ENCODE measurements at places on chromosomes 12 and 14.

DNA sequence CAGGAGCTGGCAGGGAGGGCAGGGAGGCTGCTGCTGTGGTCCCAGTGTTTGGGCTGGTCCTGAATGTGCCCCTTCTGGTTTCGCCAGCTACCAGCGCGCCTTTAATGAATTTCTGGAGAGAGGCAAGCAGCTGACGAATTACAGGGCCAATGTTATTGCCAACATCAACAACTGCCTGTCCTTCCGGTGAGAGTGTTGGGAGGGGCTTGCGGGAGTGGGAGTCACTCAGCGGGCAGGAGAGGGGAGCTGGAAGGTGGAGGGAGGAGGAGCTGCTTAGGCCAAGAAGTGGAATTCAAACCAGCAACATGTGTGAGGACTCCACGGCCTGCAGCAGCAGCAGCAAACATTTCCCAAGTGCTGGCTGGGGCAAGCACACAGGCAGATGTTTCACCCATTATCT is 7.7 kb downstream of the TNFAIP2 start:
- no peak for DNase-seq

- DNase-seq = no peak
Observed at GRCh38 chr14:90740946-90741681, 75.1 kb downstream of the TTC7B start.

DNA sequence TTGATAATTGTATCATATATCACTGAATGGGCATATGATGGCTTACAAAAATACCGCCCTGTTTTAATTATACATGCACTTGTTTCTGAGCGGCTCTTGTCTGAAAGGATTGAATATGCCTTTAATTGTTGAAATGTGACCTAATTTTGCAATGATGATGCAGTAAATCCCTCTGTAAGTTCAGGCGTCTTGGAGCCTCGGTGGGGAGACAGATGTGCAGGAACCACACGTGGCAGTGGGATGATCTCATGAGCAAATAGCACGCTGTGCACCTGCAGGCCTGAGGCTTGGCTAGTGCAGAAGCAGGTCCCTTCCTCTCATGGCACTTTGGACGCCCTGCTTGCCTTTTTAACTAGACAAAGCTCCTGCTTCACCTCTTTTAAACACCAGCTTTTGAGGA is 49.3 kb upstream of the ASPG start:
- DNase-seq = no peak

DNA sequence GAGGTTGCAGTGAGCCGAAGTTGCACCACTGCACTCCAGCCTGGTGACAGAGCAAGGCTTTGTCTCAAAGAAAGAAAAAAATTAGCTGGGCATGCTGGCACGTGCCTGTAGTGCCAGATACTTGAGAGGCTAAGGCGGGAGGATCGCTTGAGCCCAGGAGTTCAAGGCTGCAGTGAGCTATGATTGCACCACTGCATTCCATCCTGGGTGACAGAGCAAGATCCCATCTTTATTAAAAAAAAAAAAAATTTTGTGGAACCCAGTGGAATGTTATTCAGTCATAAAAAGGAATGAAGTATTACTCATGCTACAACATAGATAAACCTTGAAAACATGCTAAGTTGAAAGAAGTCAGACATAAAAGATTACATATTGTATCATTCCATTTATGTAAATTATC is 8.3 kb upstream of the ERBB3 start:
- DNase-seq = no peak

DNA sequence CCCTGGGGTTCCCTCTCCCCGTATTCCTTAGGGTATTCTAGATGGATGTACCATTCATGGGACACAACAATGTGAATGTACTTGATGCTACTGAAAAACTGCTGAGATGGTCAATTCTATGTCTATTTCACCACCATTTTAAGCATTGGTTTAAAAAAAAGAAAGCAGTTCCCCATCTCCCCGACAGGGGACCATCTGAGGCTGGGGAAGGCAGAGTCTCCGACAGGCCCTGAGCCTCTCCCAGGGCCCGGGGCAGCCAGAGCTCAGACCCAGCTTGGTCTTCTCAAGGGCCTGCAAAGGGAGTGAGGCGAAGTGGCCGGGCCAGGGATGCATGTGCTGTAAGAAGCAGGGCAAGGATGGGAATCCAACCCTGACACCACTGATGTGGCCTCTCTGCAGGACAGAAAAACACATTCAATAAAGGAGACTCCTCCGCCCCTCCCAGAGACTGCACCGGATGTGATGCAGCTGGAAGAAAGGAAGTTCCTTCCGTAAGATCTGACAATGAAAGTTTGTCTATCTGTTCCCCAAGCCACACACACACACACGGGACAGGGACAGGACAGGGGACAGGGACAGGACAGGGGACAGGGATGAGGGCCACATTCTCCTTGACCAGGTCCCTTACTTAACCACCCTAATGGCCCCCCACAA is 234.1 kb downstream of the BCL11B start:
- no peak for DNase-seq

GRCh38 chr12:4472046-4472445 is 26.4 kb upstream of the FGF6 start:
- no peak for DNase-seq

GRCh38 chr12:90959538-90960139 is 4.7 kb upstream of the CCER1 start:
- DNase-seq = peak; percentile 48

DNA sequence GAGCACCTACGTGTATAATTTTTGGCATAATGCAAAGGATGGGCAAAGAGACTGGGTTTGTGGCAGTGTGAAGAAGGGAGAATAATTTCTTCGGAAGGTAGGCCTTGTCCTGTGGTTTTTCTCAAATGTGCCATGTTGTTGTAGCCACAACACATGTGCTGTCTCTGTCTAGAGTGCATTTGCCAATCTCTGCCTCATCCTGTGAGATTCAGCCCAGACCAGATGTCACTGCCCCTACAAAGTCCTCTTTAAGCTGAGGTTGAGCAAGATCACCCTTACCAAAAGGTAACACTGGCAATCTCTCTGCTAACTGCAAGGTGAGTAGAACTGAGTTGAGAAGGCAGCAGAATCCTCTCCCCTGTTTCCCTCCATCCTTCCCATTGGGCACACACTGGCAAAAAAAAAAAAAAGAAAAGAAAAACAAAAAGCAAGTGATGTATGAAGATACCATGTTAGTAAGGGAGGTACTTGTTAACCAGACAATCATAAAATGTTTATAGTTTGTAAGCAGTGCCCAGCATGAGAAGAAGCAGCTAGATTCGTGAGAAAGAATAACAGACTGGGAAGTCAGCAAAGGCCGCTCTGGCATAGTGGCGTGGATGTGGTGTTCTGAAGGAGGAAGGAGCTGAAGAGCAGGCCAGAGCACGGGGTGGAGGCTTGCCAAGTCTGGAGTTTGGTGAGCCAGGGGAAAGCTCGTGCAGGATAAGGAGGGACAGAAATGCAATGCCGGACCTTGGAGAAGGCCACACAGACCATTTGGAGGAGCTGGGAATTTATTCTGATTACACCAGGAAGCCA is 18.9 kb downstream of the DYRK2 start:
- no peak for DNase-seq

DNA sequence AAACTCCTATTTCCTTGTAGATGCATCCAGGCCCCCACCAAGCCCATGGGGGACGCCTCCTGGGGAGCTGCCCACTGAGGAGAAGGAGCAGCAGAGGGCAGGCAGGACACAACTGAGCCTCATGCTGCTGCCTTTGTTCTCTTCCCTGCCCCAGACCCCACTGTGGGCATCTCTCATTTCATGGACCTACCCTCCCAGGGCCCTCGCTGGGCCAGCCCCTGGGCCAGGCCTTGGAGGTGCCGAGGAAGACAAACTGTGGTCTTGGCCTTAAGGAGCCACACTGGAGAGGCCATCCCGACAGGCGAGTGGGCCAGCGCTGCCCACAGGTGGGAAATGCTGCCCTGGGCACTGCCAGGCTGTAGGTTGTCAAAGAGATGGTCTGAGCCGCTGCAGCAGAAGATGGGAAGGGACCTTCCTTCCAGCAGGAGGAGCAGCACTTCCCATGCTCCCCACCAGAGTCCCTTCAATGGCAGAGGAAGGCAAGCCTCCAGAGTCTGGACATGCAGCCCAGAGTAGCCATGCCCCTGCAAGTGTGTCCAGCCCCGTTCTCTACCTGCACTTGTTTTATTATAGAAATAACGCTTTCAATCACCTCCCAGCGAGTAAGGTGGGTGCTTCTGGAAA is 147.4 kb downstream of the BCL11B start:
- no peak for DNase-seq

- DNase-seq = no peak
Observed at GRCh38 chr14:77509366-77509765, 10.8 kb upstream of the ISM2 start.

GRCh38 chr12:86929962-86930361 is 673.8 kb upstream of the MGAT4C start:
- no peak for DNase-seq

DNA sequence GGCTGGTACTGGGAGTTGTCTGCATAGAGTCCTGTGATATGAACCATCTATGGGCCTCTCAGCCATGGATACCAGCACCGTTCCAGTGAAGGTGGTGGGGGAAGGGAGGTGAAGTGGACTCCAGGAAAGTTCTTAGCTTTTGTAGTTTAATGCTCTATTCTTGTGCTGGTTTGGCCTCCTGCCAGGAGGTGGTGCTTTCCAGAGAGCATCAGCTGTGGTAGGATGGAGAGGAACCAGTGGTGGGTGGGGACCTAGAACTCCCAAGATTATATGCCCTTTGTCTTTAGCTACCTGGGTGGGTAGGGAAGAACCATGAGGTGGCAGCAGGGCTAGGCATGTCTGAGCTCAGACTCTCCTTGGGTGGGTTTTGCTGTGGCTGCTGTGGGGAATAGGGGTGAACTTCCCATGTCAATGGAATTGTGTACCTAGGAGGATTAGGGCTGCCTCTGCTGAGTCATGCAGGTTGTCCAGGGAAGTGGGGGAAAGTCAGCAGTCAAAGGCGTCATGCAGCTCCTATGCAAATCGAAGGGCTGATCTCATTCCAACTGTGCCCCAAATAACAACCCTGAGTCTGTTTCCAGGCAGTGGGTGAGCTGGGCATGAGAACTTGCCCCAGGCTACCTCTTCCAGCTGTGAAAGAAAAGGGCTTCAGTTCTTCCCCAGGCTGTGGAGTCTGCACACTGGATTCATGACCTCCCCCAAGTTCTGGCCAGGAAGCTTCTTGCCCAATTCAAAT is 14.2 kb downstream of the GZMH start:
- DNase-seq = no peak

GRCh38 chr14:91985521-91986255 is 38.2 kb upstream of the FBLN5 start:
- no peak for DNase-seq

GRCh38 chr14:77175843-77176242 is 5.8 kb upstream of the TMEM63C start:
- DNase-seq = no peak

- no peak for DNase-seq
Observed at GRCh38 chr12:130859161-130859560, 12.7 kb upstream of the RAN start.

DNA sequence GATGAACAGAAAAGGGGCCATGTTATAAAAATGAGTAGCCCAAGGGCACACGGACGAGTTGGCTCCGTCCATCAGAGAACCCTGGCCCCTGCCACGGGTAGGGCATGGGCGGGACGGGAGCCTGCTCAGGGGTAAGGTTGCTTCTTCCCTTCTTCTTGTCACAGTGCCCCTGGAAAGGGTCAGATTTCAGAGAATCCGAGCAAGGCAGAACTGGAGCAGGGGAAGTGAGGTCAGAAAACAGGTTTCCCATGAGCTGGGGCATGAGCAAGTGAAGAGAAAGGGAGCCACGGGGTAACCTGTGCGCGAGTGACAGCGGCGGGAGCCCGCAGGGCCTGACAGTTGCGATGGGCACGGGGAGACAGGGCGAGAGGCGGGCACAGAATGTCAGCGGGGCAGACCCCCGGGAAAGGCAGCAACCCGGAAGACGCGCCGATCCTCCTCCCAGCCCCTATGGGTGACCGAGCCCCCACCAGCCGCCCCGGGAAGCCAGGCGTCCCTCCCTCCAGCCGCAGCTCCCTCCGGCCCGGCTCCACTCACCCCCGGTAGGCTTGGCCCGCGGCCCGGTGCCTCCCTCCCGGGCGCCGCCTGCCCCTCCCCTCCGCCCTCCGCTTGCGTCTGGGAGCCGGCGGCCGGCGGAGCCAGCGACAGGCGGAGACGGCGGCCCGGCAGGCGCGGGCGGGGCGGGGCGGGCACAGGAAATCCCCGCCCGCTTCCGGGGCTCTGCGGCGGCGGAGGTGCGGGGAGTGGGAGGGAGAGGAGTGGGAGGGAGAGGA is at the start of gene ZNF641:
Gene ZNF641, minus strand, starts transcription at position 671 of the 773 bp plus-strand sequence. CDS start 2,829 bp downstream, outside the sequence.
- peak; percentile 77 for DNase-seq

- DNase-seq = no peak
Observed at GRCh38 chr14:35742032-35742371, 67.1 kb downstream of the RALGAPA1 start.

Measured in hematopoietic multipotent progenitor cell treated with erythropoietin and hydrocortisone succinate and interleukin-3 and kit ligand, for 8 days (in vitro differentiated cells).